ENCODE measurements at places on chromosomes 11 and 22. TPM values are rescaled to one million over a fixed set of nuclear protein-coding genes. Genes with fewer than 3 reads are reported as not detected.

- ATAC-seq: no peak
Measured at GRCh38 chr11:2432628-2433071, 11.7 kb downstream of the TRPM5 start.

DNA sequence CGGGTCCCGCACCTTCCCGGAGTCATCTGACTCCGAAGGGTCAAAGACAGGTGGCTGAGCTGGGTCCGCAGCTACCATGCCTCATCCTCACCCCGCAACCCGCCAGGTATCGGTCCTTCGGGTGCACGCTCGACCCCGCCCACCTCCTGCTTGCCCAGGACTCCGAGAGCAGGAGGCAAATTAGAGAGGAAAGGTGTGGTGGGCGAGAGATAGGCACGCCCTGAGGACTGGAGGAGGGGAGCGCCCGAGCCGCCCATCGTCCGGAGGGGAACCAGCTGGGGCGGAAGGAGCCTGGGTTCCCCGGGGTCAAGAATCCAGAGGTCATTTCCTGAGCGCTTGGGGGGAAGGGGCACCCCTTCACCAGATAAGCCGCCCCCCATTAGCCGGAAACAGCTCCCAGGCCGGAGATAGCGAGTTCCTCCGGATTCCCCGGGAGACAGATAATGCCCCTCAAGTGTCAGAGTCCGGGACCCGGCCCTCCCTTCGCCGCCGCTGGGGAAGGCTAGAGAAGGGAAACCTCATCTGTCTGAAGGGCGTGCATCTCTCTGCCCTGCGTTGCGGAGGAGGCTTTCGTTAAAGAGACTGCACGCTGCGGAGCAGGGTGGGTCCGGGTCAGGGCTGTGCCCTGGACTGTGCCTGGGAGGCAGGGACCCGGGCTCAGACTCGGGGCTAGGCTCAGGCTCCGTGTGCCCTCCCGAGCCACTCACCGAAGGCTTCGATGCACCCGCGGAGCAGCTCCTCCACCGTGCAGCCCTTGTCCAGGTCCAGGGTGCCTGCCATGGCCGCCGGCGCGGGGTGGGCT lies 1.7 kb downstream of the RASGRP2 start:
- ATAC-seq: peak; percentile 35

- ATAC-seq: no peak
Measured at GRCh38 chr11:23885801-23886200, 611.1 kb upstream of the LUZP2 start.

GRCh38 chr11:64340671-64341335 lies 799 bp downstream of the CCDC88B start:
- ATAC-seq: peak; percentile 47

DNA sequence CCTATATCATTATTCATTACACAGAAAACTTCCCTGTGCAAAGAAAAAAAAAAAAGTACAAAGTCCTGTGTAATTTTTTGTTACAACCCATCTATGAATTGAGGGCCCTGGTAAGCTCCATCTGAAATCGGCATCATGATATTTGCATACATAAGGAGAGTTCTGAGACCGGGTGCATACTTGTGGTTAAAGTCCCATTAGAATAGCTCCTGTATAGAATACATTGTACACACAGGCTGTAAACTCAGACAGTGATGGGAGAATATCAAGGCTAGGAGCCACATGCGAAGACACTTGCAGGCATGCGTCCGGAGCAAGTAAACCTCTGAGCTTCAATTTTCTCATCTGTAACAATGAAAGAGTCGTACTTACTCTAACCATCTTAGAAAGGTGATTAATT lies 353.2 kb downstream of the ETS1 start:
- ATAC-seq: no peak

The PANX2 gene
- total RNA-seq: 2.5 TPM

The NLRP14 gene
- total RNA-seq: not detected

The LRP4 gene
- total RNA-seq: 0.11 TPM

All from activated T-helper 17 cell treated with anti-CD3 and anti-CD28 coated beads, Interleukin-2, amount 50 U/mL, for 72 hours (primary cell).